ENCODE measurements at places on chromosomes 16 and 17.

DNA sequence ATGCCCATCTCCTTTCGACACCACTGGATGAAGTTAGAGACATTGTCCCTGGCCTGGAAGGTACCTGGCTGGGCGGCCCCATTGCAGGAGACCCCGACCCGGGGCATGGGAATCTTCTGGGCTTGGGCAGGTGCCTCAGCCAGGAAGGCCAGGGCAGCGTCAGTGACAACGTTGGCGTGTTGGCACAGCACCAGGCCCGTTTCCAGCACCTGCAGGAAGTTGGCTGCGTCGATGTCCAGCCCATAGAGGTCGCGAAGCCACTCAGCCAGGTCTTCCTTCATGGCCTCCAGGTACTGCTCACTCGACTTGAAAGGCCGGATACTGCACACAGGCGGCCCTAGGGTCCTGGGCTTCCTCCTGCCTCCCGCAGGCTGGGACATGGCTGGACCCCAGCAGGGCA, 568 bp downstream of the GAS2L2 start:
- DNase-seq, result no peak

DNA sequence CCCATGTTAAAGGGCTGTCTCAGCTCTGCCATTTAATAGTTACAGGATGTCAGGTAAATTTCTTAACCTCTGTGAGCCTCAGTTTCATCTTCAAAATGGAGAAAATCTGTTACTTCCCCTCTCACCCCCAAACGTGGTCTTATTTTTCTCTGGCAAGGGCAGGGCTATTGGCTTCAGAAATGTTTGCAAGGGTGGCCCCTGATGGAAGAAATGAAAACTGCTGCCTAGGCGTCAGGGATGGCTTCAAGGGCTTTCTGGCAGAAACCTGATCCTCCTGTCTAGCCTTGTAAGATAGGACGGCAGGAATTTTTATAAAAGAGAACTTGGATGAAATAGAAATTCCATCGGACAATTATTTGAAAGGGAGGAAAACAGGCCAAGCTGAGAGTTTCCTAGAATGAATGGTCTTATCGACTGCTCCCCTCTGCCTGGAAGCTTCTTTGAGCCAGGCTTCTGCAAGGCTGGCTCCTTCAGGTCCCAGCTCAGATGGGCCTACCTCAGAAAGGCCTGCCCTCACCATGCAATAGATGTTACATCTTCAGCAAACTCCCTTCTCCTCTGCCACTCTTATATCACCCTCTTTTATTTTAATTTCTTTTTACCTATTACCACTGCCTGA, 43.0 kb upstream of the TANGO6 start:
- DNase-seq, result peak; percentile 56

GRCh38 chr16:29820271-29820701, at the start of gene MVP:
MVP (plus strand) TSS chr16:29820462; CDS start chr16:29830550, 10,088 bp downstream.
- DNase-seq, result peak; percentile 66

GRCh38 chr16:57579361-57579665, 36.9 kb downstream of the ADGRG5 start:
- no peak for DNase-seq

GRCh38 chr16:49859125-49859811, 3.4 kb upstream of the ZNF423 start:
- DNase-seq, result no peak

- no peak for DNase-seq
Measured at GRCh38 chr17:41394254-41394996, 3.0 kb downstream of the KRT31 start.

DNA sequence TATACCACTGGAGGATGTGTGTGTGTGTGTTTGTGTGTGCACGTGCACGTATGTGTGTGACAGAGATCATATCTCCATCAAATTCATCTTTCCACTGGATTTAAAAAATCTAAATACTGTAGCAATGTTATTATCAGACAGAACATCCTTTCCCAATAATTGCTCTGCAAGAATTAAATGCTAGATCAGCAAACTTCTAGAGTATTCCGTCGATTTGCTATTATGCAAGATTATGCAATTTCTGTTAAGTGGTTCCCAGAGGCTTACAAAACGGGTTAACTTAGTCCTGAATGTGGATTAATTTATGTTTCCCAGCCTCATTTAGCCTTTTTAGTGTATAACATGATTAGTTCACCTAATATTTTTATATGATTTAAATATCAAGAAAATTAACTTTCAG, 44.5 kb upstream of the CNTNAP4 start:
- no peak for DNase-seq

DNA sequence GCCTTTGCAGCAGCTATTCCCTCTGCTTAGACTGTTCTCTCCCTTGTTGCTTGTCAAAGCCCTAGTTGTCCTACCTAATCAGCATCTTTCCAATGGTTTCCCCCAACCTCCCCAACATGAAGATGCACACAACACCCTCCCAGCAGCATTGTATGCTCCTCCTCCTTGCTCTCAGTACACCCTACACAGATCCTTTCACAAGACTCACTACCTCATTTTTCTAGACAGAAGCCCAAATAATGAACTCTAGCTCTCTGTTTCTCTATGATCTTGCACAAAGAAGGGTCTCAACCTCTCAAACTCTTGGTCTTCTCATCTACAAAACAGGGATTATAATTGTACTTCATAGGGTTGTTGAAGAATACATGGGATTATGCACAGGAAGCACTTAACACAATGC, 19.4 kb downstream of the PSME3IP1 start:
- DNase-seq, result peak; percentile 53

DNA sequence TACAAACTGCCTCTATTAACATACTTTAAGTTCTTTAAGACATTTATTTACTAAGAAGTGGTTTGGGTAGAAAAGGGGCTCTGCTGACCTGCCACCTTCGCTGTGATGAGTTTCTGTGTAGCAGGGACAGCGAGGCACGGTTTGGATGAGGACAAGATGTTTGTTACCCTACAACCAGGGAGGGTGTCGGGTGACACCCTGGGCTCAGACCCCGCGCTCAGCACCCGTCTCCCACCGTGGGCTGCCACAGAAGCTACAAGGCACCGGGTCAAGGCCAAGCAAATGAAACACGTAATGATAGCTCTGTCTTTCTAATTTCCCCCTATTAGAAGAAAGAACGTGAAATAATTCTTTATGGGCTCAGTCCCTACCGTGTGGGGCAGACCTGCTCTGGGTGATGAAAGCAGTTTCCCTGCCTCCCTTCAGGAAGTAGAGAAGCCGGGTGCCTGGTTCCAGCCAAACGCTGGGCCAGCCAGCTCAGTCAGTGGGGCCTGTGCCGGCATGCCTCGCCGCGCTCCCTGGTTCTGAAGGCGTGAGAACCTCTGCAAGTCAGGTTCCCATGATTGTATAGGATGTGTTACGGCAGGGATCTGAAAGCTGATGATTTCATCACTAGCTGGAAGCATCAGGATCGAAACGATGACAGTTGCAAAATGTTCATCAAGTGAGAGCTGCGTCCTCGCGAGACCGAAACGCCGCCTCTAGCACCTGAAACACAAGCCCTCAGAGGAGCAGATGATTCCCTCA, 3.9 kb downstream of the ZNF750 start:
- DNase-seq, result peak; percentile 36

GRCh38 chr17:44677136-44677535, 12.4 kb downstream of the CCDC43 start:
- DNase-seq, result no peak

DNA sequence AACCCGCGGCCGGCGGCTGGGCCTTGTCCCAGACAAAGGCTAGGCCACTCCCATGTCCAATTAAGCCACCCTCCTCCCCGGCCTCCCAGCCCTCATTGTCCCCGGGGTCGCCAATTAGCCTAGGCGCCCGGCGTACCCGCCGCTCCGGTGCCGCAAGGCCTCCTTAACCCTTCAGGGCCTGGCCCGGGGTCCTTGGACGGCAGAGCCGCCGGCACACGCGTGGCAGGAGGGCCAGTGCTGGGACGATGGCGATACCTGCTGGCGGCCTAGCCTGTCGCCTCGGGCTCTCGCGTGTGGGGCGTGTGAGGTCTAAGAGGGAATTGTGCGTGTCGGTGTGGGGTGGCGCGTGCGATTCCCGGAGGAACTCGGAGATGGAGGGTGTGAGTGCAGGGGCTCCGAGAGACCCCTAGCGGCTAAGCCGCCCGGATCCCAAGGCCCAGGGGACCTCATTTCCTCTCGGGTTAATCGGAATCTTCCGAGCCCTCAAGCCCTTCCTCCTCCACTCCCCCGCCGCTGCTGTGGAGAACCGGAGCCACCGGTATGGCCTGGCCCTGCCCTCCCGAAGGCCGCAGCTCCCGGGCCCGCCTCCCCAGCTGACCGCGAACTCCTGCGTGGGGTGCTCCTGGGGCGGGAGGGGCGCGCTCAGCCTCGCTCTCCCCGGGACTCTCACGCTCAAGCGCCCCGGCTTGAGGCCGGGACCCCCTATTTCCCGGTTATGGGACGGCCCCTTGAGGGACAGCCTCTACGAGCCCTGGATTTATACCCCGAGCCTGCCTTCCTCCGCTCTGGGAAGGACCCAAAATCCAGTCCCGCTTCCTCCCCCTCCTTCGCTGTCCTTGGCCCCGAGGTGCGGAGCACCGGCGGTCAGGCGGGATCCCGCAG, 11.9 kb downstream of the TBX2 start:
- DNase-seq, result peak; percentile 26

DNA sequence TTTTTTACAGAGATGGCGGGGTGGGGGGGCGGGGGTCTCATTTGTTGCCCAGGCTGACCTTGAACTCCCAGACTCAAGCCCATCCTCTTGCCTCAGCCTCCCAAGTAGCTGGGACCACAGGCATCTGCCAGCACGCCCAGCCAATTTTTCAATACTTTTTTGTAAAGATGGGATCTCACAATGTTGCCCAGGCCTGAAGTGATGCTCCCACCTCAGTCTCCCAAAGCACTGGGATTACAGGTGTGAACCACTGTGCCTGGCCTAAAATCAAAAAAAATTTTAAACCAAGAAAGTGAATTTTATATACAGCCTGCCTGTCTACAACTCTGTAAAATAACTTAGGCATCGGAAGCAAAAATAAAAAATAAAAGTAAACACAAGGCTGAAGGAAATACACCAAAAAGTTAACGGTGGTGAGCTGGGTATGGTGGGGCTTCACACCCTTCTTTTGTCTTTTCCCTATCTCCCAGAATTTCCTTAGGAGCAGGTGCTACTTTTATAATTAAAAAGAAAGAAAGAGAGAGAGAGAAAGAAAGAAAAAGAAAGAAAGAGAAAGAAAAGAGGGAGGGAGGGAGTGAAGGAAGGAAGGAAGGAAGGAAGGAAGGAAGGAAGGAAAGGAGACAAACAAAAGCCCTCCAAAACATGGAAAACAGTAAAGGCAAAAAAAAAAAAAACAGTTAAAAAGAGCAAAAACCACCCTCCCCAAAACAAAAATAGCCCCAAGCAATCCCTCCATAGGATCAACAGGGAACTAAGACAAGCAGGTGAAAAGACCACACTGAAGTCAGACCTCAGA, 51.4 kb downstream of the TBC1D16 start:
- no peak for DNase-seq

DNA sequence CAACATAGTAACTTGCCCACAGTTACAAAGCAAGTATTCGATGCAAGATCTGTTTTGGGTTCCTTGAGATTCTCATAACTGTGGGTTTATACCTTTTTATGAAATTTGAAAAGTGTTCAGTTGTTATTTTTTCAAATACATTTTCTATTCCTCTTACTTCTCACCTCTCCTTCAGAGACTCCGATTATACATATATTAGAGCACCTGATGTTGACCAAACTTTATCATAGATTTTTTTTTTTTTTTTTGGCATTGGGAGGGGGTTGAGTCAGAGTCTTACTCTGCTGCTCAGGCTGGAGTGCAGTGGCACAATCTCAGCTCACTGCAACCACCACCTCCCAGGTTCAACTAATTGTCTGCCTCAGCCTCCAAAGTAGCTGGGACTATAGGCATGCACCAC, 51.3 kb upstream of the RBBP6 start:
- DNase-seq, result no peak

DNA sequence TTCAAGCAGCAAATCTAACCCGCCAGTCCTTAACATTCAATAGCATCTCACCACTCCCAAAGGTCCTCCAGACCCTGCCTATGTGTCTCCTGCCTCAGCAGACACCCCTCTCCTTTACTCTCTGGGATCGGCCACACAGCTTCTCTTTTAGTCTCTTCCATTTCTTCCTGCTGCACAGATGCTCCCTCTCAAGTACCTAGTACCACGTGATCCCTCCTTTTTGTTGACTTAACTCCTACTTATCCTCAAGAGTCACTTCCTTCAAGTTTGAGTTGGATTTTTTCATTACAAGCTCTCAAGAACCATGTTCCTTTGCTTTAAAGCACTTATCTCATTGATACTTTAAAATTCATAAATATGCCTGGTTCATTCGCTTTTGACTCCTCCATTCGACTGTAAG, 24.9 kb downstream of the AMFR start:
- no peak for DNase-seq

DNA sequence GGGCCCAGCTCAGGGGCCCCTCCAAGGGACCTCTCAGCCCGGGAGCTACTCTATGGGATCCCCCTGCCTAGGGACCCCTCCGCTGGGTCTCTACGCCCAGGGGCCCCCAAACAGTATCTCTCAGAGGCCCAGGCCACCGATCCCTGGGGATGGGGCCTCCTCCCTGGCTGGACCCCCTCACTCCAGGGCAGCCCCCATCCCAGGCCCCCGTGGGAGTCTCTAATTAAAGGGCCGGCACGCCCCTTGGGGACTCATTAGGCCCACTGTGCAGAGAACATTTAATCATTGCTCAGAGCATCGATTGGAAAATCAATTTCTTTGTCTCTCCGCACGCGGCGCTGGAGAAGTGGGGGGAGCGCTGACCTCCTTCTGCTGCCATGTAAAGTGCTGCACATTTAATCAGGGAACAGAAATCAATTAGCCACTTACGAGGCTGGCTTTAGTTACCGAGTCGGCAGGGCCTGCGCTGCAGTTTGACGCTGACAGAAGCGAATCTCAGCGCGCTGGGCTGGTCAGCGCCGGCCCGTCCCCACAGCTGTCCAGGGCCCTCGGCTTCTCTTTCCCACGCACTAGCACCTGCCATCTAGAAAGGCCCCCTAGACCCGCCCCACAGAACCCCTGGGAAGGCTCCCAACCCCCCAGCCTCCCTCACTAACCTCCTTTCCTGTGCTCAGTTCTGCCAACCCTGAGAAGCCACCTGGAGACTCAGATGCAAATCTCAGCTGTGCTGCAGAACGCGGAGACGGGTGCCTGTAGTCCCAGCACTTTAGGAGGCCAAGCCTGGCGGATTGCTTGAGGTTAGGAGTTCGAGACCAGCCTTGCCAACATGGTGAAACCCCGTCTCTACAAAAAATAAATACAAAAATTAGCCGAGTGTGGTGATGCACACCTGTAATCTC, 20.2 kb upstream of the C1QL1 start:
- no peak for DNase-seq

GRCh38 chr17:58352596-58353388, 791 bp upstream of the SUPT4H1 start:
- peak; percentile 69 for DNase-seq

DNA sequence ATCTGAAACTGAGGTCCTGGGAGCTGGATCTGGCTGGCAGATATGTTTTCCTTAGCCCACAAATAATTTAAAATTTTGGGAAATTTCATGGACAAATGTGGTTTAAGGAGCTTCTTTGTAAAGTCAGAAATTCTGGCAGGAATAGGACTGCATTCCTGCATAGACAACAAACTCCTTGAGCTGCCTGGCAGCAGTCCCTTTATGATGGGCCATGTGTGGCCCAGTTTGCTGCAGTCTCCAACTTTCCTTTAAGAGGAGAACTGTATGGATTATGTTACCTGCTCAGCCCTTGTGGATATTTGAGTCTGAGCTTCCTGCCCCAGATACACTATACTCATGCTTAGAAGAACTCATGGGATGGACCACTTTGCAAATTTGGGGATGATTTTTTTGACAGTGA, 48.5 kb upstream of the HS3ST2 start:
- DNase-seq, result no peak
